LHCN-M2 (cell line): ENCODE measurements at places on chromosomes 7 and 10.

DNA sequence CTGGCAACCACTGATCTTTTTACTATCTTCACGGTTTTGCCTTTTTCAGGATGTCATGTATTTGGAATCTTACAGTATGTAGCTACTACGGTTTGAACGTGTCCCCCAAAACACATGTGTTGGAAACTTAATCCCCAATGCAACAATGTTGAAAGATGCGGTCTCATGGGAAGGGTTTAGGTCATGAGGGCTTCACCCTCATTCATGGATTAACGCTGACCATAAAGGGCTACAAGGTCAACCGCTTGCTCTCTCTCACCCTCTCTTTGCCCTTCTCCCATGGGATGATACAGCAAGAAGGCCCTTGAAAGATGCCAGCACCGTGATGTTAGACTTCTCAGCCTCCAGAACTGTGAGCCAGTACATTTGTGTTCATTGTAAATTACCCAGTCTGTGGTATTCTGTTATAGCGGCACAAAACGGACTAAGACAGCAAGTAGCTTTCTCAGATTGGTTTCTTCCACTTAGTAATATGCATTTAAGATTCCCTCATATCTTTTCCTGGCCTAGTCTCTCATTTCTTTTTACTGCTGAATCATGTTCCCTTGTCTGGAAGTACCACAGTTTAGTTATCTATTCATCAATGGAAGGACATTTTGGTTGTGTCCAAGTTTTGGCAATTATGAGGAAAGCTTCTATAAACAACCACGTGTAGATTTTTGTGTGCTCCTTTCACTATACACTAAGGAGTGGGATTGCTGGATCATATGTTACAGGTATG is 3.0 kb upstream of the CRYGN start:
- peak; percentile 47 for DNase-seq

GRCh38 chr10:29554660-29555059 is 80.1 kb downstream of the SVIL start:
- no peak for DNase-seq

- DNase-seq: no peak
Observed at GRCh38 chr7:96508371-96508770, 186.5 kb upstream of the SLC25A13 start.

GRCh38 chr10:47034441-47035051 is 123.3 kb downstream of the PTPN20 start:
- DNase-seq: no peak

DNA sequence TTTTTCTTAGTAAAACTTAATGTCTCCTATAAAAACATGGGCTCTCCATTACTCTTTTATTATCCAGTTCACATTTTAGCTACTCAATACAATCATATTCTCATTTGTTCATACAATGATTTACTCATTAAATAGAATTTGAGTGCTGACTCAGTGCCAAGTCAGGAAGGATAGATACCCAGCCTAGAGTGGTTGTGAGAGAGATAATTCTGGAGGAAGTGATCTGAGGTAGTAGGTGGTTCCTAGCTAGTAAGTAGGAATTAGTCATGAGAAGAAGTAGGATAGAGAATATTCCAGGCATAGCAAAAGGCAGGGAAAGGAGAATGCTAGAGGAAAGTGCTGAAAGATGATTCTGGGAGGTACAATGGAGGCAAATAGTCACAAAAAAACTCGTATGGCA is 133.5 kb upstream of the MBL2 start:
- DNase-seq: no peak

- DNase-seq: no peak
Observed at GRCh38 chr10:72470666-72471065, 115.9 kb upstream of the DNAJB12 start.

DNA sequence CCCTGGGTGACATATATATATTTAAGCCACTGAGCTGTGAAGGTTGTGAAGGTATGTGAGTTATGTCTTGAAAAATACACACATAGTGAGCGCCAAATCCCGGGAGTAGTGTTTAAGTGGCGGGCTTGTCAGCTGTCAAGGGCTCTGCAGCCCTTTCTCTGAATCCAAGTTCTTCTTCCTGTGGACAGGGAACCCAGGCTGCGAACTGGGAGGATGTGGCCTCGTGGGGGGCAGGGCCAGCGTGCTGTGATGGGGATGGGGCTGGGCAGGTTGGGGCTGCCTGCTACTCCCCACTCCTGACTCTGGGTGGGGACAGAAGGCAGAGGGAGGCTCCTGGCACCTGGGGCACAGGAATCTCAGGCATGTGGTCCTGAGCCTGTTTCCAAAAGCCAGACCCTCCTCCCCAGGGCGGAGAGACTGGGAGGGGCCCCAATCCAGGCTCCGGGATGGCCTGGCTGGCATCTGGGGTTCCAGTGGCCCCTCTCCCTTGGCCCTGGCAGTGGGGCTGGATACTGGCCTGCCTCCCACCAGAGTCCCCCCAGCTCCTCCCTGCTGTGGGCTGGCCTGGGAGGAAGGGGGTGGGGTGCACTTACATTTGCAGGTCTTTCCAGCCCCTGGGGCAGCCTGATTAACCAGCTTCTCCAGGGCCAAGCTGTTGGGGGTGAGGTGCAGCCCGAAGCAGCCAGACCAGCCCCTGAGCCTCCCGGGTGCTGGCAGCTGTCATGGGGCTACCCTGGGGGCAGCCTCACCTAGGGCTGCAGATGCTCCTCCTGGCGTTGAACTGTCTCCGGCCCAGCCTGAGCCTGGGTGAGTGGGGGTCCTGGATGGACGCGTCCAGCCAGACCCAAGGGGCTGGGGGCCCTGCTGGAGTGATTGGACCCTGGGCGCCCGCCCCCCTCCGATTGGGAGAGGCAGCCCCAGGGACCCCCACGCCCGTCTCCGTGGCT is at the start of gene UPK3B:
TSS of gene UPK3B (plus strand) at position 622 of the 947 bp plus-strand sequence. CDS start at position 723, 101 bp downstream.
- peak; percentile 26 for DNase-seq
